CD8-positive, alpha-beta memory T cell (primary cell): ENCODE measurements at places on chromosomes 4 and X. TPM values are rescaled to one million over a fixed set of nuclear protein-coding genes. Genes with fewer than 3 reads are reported as not detected.

Gene ENPP6
- total RNA-seq = 0.04 TPM

Gene JAKMIP1
- 14.2 TPM for total RNA-seq

Gene MND1
- total RNA-seq = 21.6 TPM

Gene MAP3K15
- total RNA-seq = 0.13 TPM

Gene LRCH2
- not detected for total RNA-seq

Gene TMEM150C
- total RNA-seq = not detected

Gene TMEM255A
- total RNA-seq = not detected

Gene KIAA1210
- not detected for total RNA-seq

Gene NEUROG2
- total RNA-seq = not detected

Gene PABPC1L2A
- total RNA-seq = not detected

Gene TBC1D9
- total RNA-seq = 0.13 TPM

Gene CYSLTR1
- total RNA-seq = 0.27 TPM

Gene CSAG1
- not detected for total RNA-seq

Gene VSIG4
- total RNA-seq = 0.64 TPM

Gene FAAH2
- 2.4 TPM for total RNA-seq

Gene PDGFC
- not detected for total RNA-seq

Gene TCEAL3
- 3.9 TPM for total RNA-seq

Gene PRR32
- not detected for total RNA-seq

Gene IL13RA2
- not detected for total RNA-seq

Gene AFM
- not detected for total RNA-seq

Gene HELT
- total RNA-seq = not detected

Gene FAM241A
- 7.8 TPM for total RNA-seq

Gene NUP62CL
- total RNA-seq = 1.8 TPM

Gene NSG1
- 15.1 TPM for total RNA-seq

Gene NFKB1
- 189 TPM for total RNA-seq

Gene CFAP97
- total RNA-seq = 49.9 TPM

Gene SLITRK4
- not detected for total RNA-seq

Gene ARHGEF9
- total RNA-seq = 16.7 TPM

Gene CISD2
- 43.6 TPM for total RNA-seq

Gene FHDC1
- 0.04 TPM for total RNA-seq

Gene SNCA
- 0.44 TPM for total RNA-seq

Gene ENAM
- total RNA-seq = not detected

Gene CTAG2
- 47.3 TPM for total RNA-seq

Gene ERVMER34-1
- total RNA-seq = not detected

Gene MAGEA11
- not detected for total RNA-seq

Gene KLHL13
- 0.20 TPM for total RNA-seq

Gene GPR173
- not detected for total RNA-seq

Gene KCTD8
- total RNA-seq = not detected

Gene CXXC4
- total RNA-seq = not detected

Gene VGLL1
- not detected for total RNA-seq
